ENCODE measurements at places on chromosomes 3 and 15.

DNA sequence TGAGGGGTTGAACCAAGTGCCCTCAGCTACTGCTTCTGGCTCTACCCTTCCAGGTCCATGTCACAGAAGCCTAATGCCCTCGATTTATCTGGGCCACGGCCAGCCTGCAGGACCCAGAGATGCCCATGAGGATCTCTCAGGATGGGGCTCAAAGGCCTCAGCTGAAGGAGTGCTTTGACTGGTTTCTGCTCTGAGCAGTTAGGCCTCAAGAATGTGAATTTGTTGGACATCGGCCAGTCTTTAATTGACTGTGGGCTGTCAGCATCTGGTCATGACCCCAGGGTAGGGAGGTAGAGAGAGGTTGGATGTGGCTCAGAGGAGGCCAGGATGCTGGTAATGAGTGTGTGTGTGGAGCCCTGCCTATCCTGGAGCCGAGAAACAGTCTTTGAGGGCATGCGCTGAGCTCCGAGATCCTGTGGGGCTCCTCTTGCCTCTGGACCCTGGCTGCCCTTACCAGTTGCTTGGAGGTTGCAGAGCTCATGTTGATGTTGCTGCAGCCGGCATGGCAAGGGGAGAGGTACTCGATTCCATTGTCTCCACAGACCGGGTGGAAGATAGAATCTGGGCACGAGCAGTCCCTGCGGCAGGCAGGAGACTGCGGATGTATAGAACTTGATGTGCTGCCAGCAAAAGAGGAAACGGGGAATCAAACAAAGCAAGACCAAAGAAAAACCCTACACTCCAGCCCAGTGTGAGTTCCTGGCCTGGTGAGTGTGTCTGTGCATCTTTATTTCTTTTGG lies 49.1 kb upstream of the RAB6B start:
- DNase-seq, result no peak

DNA sequence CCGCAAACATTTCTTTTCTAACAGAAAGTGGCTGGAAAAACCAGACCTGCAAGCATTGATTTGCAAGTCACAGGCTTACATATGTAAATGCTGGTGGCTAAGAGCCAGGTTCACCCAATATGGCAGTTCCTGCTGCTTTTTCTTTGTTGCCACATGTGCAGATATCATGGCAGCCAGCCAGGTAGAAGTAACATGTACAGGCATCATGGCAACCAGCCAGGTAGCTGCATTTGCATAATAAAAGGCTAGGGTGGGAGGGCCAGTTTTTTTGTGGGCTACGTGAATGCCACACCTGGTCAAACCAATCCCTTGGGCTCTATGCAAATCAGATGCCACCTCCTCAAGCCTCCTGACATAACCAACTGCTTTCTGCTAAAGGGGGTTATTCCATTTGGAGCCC lies 2.8 kb upstream of the SMCO1 start:
- DNase-seq, result no peak

DNA sequence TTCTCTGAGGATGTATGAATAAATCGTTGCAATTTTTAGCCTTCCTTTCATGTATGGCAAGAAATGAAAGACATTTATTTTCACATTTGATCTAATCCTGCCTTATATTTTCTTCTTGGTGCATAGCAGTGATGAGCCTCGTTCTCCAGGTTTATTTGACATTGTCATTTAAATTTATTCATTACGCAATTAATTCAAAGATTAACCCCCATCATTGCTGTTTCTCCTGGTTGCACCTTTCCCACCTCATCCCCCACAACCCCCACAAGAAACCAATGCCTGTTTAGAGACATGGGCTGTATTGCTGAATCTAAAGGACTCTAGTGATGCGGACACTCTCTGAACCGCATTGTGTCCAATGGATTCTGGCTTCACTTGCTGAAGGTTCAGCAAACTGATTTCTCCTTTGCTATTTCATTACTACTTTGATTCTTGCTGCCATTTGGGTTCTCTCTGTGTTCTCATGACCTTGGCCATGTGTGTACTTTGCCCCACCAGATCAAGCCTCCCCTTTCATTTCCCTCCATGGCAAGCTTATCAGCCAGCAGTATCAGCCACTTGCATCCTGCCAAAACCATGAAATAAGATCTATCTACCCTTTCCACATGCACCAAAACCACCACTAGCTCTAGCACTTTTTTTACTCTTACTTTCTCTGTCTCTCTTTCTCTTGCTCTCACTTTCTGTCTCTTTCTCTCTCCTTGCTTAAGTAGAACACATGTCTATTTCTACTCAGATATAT lies 382.7 kb downstream of the GBE1 start:
- no peak for DNase-seq

- no peak for DNase-seq
These were observed 46.0 kb upstream of the SMAD6 start for GRCh38 chr15:66655997-66656396.

DNA sequence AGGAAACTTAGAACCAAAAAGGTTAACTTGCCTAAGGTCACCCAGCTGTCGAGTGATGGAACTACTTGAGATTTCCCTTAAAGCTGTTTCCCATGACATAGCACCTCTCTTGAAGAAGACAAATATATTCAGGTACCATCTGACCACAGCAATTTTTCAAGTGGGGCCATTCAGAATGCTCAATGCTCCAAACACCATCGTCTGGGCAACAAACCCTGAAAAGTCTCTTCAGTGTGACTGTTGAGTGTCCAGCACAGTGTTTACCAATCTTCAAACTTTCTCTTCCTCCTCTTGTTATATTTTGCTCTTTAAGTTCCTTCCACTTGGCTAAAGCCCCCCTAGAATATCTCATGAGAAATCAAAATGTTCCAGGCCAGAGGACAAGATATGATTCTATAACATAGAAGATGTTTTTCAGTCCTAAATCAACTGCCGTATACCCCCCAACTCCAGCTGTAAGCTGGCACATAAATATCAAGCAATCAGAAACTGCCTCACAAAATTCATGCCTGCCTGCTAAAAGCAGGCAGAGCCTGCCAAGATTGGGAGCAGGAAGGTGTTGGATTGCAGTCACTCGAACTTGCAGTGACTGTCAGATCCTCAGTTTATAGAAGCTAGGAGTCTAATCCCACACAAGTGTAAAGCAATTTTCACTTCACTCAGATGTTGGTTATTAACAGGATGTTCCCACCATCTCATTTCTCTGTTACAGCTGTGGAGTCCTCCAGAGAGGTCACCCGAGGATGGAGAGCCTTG lies 230.5 kb upstream of the MRPL3 start:
- DNase-seq, result no peak

GRCh38 chr3:133540896-133541674 lies 32.4 kb upstream of the CDV3 start:
- no peak for DNase-seq

GRCh38 chr3:125120379-125121122 lies 64.8 kb upstream of the HEG1 start:
- no peak for DNase-seq

DNA sequence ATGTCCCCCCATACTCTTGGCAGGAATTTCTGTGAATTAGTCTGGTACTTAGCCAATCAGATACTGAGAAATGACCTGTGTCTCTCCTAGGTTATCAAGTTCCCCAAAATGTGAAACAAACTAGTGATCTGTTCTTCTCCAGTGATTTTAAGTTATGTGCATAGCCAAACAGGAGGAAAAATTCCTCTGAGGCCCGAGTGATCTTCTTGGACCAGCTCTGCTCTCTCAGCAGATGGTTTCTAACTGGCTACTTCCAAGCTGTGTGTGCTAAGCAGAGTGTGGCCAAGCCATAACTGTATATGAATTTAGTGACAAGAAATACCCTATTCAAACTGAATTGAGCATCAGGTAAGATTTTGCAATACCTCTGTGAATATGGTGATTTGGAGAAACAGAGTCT lies 89.5 kb downstream of the GREM1 start:
- DNase-seq, result no peak

DNA sequence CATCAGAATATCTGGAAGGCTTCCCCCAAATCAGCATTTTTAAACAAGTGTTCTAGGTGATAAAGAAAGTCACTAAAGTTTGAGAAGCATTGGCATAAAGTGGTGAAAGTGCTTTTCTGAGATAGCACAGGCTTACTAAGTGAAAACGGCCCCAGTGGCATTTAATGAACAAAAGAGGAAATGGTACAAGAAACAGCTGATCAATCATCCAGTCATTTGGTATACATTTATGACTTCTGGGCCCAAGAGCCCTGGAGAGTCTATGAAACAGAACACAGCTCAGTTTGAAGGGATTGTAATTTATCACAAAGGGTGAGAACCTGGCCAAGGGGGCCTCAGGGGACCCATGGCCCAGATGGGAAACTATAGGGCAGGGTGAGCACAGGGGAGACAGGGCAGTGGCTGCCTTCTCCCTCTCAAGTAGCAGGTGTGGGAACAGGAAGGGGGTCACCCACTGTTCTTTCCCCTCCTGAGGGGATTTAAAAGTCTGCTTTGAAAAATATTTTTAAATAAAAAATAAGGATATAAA lies 265.5 kb upstream of the ROPN1 start:
- no peak for DNase-seq

- DNase-seq, result no peak
These were observed 64.2 kb downstream of the MYLK start for GRCh38 chr3:123819949-123820348.

GRCh38 chr15:36925653-36926426 lies 174.5 kb downstream of the MEIS2 start:
- no peak for DNase-seq

DNA sequence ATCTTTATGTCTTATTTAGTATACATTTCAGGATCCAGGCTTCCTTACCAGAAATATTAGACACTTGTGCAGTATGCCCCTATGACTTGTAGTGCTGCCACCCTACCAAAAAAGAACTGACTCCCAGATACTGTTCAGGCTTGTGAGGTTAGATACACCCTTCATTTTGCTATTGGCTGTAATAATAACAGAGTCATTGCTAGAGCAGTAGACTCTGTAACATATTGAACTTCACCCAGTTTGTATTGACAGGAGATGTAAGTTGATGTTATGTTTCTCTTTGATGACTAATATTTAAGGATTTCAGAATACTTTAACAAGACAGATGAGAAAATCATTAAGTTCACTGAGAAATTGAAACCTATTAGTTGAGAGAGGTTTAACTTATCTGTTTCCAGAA lies 32.9 kb downstream of the RNF111 start:
- DNase-seq, result no peak

GRCh38 chr3:146746190-146746589 lies 141.0 kb upstream of the PLSCR5 start:
- DNase-seq, result no peak

GRCh38 chr3:8743911-8744310 lies 10.3 kb downstream of the CAV3 start:
- DNase-seq, result no peak

- no peak for DNase-seq
These were observed 32.6 kb downstream of the EIF2AK4 start for GRCh38 chr15:39966521-39966920.

- no peak for DNase-seq
These were observed 6.8 kb downstream of the ALDH1A2 start for GRCh38 chr15:58058729-58059128.
